ENCODE measurements at places on chromosomes 6 and 20.

GRCh38 chr6:101605874-101606273, 212.4 kb downstream of the GRIK2 start:
- no peak for DNase-seq

- peak; percentile 33 for DNase-seq
Measured at GRCh38 chr20:11193241-11193640, 519.4 kb upstream of the JAG1 start.

DNA sequence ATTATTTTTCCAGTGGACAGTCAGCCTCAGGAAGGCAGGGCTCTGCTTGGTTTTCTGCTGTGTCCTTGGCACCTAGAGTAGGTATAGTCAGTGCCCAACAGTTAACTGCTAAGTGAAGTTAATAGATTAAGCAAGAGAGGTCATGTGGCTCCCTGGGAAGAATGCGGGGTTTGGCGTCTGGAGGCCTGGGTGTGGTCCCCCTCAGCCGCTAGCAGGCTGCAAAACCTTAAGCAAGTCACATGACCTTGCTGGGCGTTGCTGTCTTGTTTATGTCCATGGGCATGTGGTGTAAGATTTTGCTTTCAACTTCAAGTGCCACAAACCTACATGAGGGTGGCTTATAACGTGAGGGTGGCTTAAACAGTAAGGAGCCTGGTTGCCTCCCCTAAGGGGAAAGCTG, 75.5 kb upstream of the SCP2D1 start:
- peak; percentile 32 for DNase-seq

DNA sequence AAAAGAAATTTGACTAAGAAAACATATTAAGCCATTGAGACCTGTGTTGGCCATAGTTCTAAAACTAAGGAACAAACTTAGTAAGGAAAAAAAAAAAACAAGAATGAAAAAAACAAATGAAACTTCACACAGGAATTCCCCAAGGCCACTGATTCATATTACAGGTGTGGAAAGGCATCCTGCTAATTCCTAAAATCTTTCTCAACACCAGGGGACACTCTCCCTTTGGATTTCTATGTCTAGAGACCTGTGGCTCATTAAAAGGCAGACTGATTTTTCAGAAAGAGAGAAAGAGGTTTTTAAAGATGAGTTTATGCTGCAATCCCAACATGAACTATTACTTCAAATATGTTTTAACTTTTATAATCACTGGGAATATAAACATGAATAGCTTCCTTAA, at the start of gene OR12D1:
Gene OR12D1, plus strand, starts transcription at position 341 of the 400 bp plus-strand sequence.
- no peak for DNase-seq

DNA sequence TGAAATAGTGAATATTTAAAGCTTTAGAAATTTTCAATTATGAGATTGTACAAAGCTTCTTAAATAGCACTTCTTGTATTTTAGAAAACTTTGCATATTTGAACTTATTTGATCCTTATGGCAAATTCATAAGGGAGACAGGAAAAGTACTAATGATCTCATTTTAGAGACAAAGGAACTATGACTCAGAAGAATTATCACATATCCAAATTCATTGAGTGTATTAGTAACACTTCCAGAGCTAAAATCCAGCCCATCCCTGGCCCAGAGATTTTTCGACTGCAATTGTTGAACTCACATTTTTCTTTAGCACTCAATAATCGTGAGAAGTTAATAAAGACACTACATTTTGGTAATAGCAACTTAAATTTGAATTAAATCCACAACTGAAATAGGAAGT, 704.3 kb downstream of the EPM2A start:
- no peak for DNase-seq

GRCh38 chr6:72622094-72622940, 453 bp downstream of the KCNQ5 start:
- peak; percentile 53 for DNase-seq

DNA sequence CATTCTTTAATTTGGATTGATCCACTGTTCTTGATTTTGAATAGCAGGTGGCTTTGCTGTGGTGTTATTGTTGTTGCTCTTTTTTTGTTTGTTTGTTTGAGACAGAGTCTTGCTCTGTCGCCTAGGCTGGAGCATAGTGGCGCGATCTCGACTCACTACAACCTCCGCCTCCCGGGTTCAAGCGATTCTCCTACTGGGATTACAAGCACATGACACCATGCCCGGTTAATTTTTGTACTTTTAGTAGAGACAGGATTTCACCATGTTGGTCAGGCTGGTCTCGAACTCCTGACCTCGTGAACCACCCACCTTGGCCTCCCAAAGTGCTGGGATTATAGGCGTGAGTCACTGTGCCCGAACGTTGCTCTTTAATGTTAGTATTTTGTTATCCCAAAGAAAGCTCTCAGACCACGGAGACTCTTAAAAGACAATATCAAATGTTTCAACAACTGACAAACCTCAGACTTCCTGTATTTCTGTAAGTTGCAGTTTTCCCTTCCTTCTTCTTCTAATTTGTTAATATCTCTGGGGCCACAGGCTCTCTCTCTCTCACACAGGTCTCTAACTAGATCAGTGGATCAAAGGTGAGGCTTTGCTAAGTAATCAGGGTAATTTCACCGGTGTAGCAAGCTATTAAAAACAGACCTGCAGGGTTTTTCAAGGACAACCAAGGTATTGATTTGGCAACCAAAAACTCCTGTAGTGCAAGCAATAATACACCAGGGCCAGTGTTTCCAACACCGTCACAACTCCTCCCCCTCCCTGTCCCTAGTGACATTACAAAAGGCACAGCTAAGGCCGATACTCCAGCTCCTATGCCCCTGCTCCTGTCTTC, 48.8 kb upstream of the ZNF217 start:
- peak; percentile 74 for DNase-seq

GRCh38 chr6:64459411-64459944, 823.9 kb downstream of the PHF3 start:
- DNase-seq = no peak

- DNase-seq = no peak
Measured at GRCh38 chr6:120786682-120787081, 547.6 kb downstream of the TBC1D32 start.

GRCh38 chr6:44531442-44532015, 144.0 kb downstream of the CDC5L start:
- DNase-seq = no peak

DNA sequence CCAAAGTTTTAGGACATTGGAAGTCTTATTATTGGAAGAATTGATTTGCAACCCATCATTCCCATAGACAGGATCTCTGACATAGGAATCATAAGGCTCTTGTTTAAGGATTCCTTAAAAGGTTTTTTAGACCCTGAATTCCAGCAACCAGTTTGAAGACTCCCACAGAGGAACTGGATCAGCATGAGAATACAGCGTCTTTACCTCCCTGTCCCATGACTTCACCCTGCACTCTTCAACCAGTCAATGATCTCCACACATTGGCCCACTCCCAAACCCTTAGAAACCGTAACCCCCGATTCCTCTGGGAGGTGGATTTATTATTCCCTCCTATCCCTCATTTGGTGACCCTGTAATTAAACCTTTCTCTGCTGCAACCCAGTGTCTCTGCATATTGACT, 150.7 kb upstream of the PLCB4 start:
- DNase-seq = no peak

Data from fibroblast of skin of back (primary cell).